ENCODE measurements at places on chromosomes 7 and 10. TPM values are rescaled to one million over a fixed set of nuclear protein-coding genes. Genes with fewer than 3 reads are reported as not detected.

The AOAH gene
- total RNA-seq = 7.5 TPM

The EGR2 gene
- total RNA-seq = 29.1 TPM

GRCh38 chr10:114603948-114604347 lies 54.1 kb downstream of the ABLIM1 start:
- no peak for DNase-seq

GRCh38 chr7:50262916-50263690 lies 41.4 kb upstream of the IKZF1 start:
- no peak for DNase-seq

DNA sequence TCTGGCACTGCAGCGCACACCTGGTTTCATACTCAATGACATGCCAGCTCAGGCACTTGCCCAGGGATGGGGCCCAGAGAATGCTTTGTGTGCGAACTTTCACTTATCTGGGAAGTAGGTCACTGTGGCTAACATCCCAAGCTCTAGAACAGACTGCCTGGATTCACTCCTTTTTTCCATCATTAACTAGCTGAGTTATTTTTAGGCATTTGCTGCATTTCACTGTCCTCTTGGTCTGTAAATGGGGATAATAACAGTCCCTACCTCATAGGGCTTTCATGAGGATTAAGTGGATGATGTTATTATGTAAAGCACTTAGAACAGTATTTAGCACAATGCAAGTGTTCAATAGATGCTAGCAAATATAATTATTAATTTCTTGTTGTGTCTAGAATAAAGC lies 98.7 kb upstream of the DOCK1 start:
- no peak for DNase-seq
